ENCODE measurements at places on chromosomes 7 and 10.

- peak; percentile 83 for DNase-seq
Measured at GRCh38 chr10:132571650-132572544, 34.3 kb downstream of the INPP5A start.

- no peak for DNase-seq
Measured at GRCh38 chr7:908159-908581, 31.8 kb downstream of the GET4 start.

DNA sequence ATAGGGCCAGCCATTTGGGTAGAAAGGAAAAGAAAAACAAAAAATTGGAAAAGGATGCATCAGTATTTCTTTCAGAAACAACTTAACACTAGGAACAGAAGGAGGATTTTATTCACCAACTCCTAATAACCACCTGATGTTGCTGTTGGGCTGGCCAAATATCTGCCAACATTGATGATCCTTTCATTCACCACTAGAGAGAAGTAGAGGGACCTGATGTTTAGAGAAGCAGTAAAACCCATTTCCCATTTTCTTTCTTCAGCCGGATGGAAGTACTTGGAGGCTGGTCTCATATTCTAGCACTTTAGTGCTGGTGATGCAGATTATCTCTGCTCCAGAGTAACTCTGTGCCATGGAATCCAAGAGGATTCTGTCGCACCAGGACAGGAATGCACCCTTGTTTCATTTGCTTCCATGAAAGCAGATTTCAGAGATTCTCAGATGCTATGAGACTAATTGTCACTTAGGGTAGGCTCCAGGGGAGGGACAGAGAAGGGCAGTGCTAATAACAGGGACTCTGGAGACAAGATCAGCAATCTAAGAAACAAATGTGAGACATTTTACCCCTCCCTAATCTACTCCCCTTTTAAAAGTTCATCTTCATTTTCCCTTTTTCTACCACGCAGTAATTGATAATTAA is 3.1 kb downstream of the KLLN start:
- DNase-seq = peak; percentile 32

GRCh38 chr7:157426463-157427301 is 89.9 kb downstream of the DNAJB6 start:
- peak; percentile 3 for DNase-seq

- no peak for DNase-seq
Measured at GRCh38 chr10:90732581-90732980, 125.3 kb downstream of the HTR7 start.

DNA sequence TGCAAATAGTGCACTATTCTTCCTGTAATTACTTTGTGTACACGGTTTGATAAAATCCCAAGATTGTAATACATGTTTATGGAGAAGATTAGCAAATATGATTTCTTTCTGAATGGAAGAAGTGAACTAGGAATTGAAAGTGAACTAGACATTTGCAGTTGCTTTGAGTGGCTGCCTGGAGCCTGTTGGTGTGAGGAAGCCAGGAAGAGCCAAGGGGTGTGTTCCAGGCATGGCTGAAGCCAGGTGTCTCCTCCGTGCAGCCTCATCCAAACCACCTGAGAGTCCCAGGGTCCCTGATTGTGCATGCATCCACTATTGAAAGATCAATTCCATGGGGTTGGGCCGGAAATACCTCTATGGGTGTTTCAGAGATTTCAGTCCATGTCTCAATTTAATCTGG is 253.1 kb upstream of the SHH start:
- DNase-seq = no peak

DNA sequence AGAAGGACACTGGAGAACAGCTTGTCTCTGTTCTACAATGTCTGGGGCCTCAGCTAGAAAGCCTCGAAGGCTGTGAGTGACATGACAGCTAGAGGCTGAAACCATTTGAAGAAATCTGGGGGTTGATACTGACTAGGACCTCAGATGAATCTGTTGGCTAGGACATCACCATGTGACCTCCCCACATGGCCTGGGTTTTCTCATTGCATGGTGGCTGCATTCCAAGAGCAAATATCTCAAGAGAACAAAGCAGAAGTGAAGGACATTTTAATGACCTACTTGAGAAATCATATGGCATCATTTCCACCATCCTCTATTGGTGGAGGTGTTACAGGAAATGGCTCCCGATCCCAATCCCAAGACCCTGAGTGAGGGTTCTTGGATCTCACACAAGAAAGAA is 450.6 kb upstream of the AUTS2 start:
- DNase-seq = no peak

- no peak for DNase-seq
Measured at GRCh38 chr7:69359003-69359700, 239.1 kb upstream of the AUTS2 start.

DNA sequence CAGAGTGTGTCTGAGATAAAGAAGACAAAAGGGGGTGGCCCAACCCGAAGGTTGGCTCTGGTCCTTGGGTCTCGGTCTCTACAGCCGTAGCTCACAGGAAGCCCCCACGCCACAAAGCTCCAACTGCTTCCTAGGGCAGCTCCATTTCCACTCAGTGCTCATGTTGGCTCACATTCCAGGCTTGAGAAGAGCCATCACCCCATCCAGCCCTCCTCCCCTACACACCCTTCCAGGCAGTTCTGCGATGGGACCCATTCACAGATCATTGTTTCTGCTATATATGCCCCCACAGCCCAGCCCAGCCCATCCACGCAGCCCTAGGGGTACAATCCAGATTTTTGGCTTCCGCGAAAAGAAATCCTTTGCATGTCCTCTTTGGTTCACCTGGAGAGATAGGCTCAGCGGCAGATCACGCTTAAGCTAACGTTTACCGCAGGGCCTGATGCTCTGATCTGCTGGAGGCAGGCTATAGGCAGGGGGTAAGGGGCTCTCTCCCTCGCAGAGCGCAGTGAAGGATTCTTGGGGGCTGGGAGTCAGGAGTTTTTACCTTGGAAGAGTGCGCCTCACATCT is 6.2 kb upstream of the HOXA11 start:
- DNase-seq = no peak

- DNase-seq = peak; percentile 2
Measured at GRCh38 chr7:150945171-150945852, 32.8 kb downstream of the KCNH2 start.
